ENCODE measurements at places on chromosomes 13 and 19. TPM values are rescaled to one million over a fixed set of nuclear protein-coding genes. Genes with fewer than 3 reads are reported as not detected.

The CYP2F1 gene
- not detected for total RNA-seq

The ADAMTS10 gene
- 22.1 TPM for total RNA-seq

DNA sequence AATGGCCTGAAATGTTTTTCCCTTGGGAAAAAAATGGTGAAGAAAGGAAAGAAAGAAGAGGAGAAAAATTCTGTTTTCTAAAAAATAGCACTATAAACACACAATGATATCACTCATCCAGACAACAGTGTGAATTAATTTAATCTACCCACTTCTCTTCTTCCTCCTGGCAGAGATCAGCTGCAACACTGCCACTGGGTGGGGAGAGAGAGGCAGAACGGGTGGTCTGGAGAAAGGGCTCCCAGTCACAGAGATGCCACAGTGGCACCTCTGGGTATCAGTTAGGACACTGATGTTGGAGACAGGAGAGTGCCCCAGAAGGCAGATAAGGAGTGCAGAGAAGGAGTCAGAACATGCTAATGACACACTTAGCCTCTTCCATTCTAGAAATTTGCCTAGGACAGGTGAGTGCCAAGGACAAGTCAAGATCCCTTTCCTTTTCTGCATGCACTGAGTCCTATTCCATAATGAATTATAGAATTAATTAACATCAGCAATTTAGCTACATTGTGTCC is 168.6 kb downstream of the SUCLA2 start:
- no peak overlapping the region for H3K27ac ChIP-seq
- H3K4me1 ChIP-seq: no peaks in the 10 kb centered on the region
- no peaks in the 10 kb centered on the region for H3K36me3 ChIP-seq

DNA sequence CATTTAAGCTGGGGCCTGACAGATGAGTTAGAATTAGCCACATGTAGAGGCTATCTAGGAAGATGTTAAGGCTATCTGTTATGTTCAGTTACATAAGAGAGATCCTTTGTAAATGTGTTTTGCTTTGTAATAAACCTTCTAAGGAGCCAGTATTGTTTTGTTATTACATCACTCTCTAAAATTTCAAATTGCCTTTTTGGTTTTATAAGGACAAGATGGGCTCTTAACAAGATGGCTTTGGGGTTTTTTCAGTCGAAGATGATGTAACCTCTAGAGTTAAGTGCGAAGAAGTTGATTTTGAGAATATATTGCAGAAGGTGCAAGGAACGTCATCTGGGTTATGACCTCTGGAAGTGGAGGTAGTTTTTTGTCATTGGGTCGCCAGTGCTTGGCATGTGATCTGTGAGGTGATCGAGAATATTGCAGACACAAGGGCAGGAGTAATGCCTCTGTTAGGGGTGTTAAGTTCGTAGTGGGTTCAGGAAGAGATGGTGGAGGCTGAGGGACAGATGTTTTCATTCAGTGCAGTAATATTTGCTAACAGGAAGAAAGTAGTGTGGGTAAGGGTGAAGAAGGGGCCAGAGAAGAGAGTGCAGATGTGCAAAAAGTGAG is 12.7 kb downstream of the LSM14A start:
- no peak for DNase-seq
- no peak overlapping the region for H3K4me3 ChIP-seq
- peaks cover 20% of the 10 kb centered on the region for H3K4me1 ChIP-seq
- no peaks in the 10 kb centered on the region for H3K27me3 ChIP-seq

- H3K36me3 ChIP-seq: no peaks in the 10 kb centered on the region
- peaks cover 12% of the 10 kb centered on the region for H3K4me1 ChIP-seq
- H3K27ac ChIP-seq: peak overlapping the region; percentile 99
- peak overlapping the region; percentile 90 for H3K4me3 ChIP-seq
- peak; percentile 92 for DNase-seq
These were observed 5.5 kb downstream of the IER2 start for GRCh38 chr19:13155472-13156359.
